ENCODE measurements at places on chromosomes 16 and 17. TPM values are rescaled to one million over a fixed set of nuclear protein-coding genes. Genes with fewer than 3 reads are reported as not detected.

GRCh38 chr16:85636234-85636812, 23.2 kb downstream of the GSE1 start:
- DNase-seq, result no peak

DNA sequence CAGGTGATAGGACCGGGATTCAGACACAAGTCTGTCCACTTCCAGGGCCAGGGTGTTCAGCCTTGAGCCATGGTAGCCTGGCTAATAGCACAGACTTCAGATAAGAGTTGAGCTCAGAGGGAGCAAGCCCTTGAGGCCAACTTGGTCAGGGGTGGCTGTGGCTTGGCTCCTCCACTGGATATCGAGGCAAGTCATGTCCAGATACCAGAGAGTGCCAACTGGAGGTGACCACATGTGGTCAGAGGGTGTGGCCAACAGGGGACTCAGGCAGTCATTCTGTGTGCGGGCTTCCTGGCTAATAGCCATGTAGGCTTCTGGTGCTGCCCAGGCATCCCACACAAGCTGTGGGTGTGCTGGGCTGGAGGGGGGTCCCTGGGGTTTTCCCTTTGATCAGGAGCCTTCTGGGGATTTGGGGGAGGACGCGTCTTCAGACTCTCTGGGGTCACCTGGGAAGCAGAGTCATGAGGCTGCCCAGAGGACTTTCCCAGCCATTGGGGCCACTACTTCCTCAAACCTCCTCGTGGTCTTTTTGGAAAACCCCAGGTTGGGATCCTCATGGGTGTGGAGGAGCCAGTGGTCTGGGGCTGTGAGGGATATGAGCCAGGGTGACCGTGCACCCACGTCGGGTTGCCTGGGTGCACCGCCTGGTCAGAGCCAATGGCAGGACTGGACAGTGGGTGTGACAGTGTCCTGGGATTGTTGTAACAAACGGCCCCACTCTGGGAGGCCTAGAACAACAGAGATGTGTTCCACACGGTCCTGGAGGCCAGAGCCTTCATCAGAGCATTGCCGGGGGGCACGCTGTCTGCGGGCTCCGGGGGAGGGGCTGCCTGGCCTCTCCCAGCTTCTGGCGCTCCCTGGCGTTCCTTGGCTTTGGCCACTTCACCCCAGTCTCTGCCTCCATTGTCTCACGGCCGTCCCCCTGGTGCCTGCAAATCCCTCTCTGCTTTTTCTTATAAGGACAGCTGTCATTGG, 25.0 kb downstream of the COX4I1 start:
- DNase-seq, result no peak

GRCh38 chr16:59342669-59343068, 608.6 kb upstream of the GOT2 start:
- DNase-seq, result no peak

DNA sequence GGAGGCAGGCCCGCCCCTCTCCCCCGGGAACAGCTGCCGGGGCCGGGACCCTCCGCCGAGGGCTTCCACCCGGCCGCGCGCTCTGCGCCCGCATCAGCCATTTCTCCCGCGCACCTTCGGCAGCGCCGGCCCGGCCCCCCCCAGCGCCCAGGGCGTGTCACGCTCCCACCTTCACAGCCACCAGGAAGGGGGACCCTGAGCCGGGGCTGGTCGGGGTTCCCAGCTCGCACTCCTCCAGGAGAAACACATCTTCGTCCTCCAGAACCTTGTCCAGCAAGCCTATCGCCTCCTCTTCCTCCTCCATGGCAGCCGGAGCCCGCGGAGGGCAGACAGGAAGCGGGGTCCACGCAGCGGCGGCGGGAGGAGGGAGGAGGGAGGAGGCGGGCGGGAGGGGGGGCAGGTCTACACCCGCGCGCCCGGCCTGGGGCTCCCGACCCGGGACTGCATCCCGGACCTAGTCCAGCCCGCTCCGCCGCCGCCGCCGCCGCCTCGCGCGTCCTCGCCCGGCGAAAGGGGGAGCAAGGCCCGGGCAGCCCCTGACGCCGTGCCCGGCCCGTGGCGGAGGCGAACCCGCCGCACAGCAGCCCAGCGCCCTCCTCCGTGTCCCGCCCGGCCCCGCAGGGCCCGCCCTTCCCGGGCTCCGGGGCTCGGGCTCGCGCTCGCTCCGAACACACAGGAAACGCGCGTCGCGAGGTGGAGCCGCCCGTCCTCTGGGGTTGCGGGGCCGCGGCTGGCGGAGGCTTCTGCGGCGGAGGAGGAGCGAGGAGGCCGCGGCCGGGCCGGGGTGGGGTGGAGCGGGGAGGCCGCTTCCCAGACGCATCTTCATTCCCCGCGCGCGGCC, 70.8 kb downstream of the ABR start:
- DNase-seq, result peak; percentile 45

DNA sequence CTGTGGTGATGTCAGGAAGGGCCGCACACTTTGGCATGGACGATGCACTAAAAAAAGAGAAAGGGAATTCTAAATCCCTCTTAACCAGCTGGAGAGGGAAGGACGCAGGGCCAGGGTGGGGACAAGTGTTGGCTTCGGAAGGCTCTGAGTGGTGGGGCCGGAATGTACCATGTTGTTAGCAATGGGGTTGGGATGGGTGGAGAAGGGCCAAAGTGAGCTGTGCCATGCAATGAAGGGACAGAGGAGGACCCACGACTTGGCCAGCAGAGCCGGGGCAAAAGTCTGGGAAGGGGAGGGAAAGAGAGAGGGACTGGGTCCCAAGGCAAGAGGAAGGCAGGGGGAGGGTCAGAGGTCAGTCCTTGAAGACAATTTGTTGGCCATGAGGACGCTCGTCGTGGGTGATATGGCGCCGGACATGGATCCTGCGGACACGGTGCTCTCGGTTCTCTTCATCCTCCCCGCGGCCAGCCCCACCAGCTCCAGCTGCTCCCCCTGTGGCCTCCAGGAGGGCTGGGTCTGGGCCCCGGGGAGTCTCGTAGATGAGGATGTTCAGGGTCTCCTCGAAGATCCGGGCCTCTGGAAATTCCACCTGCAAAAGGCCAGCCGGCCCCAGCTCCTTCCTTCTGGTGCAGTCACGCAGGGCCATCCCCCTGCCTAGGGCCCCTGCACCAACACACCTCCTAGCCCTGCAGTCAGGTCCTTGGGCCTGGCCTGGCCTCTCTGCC, 6.4 kb downstream of the ASPHD1 start:
- no peak for DNase-seq

DNA sequence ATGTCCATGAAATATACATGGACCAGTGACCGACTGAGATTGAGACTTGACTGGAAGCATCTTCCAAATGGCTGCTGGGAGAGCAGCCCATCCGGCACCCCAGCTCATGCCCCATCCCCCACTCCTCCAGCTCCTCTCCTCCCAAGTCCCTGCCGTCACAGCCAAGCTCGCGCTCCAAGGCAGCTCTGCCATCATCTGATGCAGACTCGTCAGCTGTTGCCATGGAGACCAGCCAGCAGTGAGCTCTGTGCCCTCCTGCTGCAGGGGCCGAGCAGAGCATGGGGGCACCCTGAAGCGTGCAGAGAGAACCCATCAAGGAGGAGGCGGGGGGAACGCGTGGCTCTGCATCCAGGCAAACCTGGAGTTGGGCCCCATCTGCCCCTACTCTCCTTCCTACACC, 74.5 kb upstream of the TNRC6C start:
- peak; percentile 34 for DNase-seq

DNA sequence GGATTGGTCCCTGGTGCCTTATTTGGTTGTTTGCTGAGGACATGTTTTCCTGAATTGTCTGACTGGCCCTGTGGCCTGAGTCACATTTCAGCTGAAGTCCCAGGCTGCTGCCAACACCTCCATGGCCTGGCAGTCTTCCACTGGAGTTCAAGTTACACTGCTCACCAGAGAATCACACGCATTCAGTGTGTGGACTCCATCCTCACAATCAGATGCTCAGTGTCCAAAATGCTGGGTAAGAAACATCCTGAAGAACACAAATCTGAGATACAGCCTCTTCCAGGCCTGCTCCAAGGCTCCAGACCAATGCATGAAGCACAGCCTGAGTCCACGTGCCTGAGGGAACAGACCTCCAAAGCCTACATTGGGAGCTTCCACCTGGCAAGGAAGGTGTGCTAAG, 19.2 kb downstream of the CD300LB start:
- DNase-seq, result no peak

DNA sequence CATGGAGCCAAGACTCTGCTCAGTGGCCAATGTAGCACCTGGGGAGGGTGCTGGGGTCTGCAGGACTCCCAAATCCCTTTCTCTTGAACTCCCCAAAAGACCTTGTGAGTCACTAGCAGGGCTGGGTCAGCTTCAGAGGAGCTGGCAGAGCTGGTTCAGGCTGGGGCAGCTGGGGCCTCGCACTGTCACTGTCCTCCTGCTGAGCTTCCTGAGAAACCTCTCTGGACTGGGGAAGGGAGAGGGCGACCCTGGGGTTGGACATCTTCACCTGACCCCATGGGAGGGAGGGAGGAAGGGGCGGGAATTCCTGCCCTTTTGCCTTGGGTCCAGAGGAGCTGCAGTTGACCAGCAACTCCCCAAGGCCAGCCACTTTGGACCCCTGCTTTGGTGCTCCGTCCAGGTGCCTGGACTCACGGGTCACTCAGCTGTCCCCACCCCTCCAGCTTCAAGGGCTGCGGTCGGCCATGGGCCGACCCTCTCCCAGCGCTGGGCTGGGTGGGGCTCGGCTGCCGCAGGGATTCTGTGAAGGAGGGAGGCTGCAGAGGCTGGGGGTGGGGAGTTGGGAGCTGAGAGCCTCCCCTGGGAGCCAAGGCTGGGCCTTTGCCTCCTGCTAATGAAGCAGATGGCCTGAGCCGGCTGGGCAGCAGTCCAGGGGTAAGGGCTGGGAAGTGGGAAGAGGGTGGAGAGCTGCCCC, 9.2 kb downstream of the FMNL1 start:
- no peak for DNase-seq

DNA sequence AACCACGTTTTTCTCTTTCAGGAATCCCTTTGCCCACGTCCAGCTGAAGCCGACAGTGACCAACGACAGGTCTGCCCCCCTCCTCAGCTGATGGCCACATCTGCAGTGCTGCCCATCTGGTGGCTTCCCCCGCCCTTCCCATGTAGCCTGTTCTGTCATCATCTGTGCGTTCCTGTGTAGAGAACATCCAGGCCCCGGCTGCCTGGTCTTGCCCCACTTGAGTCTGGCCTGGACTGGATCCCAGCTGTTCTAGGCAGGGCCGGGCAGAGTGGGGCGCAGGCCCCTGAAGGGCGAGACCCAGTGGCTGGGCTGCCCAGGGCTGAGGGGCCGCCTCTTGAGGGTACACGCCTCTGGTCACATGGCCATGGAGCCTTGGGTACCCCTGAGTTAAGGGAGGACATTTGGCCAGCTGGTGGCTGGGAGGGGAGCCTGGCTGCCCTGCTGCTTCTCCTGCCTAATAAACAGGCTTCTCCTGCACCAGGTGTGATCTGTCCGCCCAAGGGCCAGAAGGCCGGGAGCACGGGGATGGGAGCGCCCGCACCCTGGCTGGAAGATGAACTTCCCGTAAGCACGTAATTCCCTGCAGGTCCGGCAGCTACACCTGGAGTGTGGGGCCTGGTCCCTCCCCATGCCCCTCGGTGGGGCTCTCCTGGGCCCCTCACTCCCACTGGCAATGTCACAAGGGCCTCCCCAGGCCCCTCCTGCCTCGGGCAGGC, 49.4 kb upstream of the PVALEF start:
- DNase-seq, result no peak

DNA sequence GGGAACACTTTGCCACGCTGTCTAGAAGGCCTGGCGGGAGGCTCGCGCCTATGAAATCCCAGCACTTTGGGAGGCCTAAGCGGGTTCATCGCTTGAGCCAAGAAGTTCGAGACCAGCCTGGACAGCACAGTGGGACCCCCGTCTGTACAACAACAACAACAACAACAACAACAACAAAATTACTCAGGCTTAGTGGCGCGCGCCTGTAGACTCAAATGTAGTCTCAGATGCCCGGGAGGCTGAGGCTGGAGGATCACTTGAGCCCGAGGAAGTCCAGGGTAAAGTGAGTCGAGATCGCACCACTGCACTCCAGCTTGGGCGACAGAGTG, 297 bp upstream of the SLFN13 start:
- no peak for DNase-seq

- DNase-seq, result no peak
Measured at GRCh38 chr16:4021070-4021779, 95.0 kb downstream of the ADCY9 start.

GRCh38 chr17:78493450-78493849, 83.7 kb downstream of the DNAH17 start:
- DNase-seq, result no peak

DNA sequence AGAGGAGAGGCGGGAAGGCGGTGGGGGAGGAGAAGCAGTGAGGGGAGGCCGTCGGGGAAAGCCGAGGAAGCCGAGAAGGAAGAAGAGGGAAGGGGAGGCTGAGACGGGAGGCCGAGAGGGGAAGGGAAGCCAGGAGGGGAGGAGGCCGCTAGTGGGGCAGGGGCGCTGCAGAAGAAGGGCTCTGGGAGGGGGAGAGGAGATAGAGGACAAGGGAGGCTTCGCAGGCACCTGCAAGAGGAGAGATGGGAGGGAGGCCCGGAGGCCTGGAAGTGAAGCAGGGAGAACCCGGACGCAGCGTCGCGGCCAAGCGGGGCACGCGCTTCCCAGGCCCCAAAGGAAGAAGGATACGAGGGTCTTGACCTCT, 2.3 kb downstream of the C17orf58 start:
- DNase-seq, result no peak

GRCh38 chr16:5041600-5042133, 7.9 kb upstream of the NAGPA start:
- no peak for DNase-seq

- DNase-seq, result peak; percentile 60
Measured at GRCh38 chr17:17366941-17367875, 64.0 kb downstream of the NT5M start.

The CACNG1 gene
- total RNA-seq, result not detected

The TNFRSF13B gene
- total RNA-seq, result not detected

The RAB40C gene
- 47.9 TPM for total RNA-seq
